Lung microvascular endothelial cell (primary cell): ENCODE measurements at places on chromosomes 13 and 19.

DNA sequence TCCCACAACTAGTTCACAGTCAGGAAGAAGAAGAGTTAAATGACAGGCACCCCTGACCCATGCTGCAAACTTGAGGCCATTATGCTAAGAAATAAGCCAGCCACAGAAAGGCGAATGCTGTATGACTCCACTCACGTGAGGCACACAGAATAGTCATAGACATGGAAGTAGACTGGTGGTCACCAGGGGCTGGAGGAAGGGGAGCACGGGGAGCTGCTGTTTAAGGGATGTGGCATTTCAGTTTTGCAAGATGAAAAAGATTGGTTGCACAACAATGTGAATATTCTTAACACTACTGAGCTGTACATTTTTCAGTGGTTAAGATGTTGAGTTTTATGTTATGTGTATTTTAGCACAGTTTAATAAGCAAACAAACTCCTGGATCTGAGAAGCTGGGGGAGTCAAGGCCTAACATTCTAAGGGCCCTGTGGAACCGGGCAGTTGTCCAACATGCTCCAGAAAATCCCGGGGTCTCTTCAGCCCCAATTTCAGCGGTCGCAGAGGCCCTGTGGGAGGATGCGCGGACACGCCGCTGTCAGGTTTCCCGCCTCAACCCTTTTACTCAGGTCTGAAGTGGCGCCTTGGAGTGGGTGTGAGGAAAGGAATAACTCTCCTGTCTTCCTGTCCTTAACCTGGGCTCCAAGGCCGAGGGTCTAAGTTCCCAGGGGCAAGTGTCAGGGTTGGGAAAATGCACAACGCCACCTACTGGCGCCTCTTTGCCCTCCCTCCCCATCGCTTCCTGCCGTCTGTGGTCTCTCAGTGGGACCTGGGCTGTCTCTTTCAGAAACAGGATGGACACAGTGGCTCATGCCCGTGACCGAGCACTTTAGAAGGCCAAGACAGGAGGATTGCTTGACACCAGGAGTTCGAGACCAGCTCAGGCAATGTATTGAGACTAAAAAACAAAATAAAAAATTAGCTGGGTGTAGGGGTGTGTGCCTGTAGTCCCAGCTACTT, 4.4 kb upstream of the TMEM272 start:
- DNase-seq, result peak; percentile 18

GRCh38 chr19:5179256-5179655, 161.4 kb downstream of the PTPRS start:
- DNase-seq, result no peak

GRCh38 chr13:47114030-47114429, 217.2 kb upstream of the HTR2A start:
- DNase-seq, result no peak

DNA sequence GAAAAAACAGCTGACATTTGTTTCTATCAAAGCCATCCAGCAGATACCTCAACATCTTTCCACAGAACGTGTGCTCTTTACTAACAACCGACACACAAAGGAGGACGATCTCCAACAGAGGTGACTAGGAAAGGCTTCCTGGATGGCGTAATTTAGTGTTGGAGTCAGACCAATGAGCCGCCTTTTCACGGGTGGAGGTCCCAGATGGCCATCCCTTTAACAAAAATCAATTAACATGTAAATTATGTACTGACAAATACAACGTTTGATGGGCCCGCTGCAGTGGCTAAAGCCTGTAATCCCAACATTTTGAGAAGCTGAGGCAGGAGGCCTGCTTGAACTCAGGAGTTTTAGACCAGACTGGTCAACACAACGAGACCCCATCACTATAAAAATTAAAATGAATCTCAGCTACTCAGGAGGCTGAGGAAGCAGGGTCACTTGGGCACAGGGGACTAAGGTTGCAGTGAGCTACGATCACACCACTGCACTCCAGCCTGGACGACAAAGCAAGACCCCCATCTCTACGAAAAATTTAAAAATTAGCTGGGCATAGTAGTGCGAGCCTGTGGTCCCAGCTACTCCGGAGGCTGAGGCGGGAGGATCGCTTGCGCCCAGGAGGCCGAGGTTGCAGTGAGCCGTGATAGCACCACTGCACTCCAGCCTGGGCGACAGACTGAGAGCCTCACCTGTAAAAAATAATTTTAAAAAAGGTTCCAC, 1.2 kb upstream of the DPY19L3 start:
- peak; percentile 52 for DNase-seq

DNA sequence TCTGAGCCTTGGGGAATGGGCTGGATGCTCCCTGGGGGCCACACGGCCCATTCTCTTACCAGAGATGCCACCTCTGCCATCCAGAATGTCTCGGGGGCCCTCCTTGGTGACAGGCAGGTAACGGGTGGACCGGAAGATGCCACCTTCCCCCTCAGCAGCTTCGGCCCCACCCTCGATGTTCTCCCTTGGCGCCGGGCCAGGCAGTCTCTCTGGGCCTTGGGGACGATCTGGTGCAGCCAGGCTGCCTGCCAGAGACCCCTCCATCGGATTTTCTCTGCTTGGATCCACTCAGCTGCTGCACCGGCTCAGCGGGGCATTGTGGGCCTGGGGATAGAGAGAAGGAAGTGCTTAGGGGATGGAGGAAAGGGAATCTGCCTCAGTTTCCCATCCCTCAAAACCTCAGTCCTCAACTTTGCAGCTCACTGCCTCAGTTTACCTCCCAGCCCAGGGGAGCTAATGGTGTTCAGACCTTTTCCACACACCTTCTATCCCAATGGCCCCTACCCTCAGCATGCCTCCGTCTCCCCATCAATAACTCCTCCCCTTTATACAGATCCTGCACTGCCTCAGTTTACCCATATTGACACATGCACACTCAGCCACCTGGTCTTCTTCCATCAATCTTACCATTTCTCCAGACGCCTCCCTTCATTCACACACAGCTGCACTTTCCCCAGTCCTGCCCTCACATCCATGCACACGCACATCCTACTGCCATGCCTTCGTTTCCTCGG, 1.5 kb downstream of the WIZ start:
- DNase-seq, result no peak

GRCh38 chr19:39846678-39847486, 703 bp upstream of the FBL start:
- DNase-seq, result no peak

DNA sequence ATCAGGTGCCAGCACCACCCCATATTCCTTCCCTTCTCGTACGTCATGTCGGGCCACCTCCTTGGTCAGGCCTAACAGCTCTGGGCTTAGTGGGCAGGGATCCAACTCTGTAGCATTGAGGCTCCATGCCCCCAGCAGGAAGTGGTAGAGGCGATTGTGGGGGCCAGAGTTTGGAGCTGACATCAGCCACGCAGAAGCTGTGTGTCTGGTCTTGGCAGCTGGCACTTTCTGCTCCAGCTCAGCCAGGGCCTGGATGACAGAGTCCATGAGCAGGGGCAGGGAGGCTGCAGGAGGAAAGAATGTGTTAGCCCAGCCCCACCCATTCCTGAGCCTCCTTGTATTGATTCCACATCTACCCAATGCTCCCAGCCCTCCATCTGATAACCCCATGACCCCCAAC, 3.0 kb downstream of the PGLYRP2 start:
- DNase-seq, result no peak

DNA sequence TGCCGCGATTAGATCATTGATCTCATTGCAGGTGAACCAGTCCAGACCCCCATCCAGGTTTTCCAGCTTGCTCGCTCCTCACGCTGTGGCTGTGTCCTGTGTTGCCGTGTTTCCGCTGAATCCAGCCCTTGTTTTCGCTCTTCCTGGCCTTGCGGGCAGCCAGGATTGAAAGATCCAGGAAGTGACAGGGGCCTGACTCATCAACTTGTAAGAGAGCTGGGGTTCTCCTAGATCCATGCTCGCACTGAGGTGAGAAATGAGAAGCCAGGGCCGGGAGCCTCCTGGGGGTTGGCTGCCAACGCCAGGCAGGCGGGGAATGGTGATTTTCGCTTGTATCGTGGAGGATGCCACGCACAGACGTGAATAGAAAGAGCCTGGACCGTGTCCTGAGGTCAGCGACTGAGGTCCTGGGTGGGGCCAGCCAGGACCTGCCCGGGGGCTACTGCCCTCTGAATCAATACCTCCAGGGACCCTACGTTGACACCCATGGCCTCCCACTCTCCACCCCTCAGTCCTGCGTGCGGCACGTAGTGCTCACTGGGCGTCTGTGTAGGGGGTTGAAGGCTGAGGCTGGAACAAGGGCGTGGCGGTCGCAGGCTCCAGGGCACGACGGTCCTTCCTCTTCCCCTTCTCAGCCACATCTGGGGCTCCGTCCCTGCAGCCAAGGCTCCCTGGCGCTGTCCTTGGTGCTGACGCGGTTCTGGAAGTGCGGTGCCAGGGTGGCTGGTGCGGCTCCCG, 7.3 kb upstream of the PTPRH start:
- peak; percentile 99 for DNase-seq

GRCh38 chr13:28620011-28620830, 38.7 kb upstream of the POMP start:
- no peak for DNase-seq

DNA sequence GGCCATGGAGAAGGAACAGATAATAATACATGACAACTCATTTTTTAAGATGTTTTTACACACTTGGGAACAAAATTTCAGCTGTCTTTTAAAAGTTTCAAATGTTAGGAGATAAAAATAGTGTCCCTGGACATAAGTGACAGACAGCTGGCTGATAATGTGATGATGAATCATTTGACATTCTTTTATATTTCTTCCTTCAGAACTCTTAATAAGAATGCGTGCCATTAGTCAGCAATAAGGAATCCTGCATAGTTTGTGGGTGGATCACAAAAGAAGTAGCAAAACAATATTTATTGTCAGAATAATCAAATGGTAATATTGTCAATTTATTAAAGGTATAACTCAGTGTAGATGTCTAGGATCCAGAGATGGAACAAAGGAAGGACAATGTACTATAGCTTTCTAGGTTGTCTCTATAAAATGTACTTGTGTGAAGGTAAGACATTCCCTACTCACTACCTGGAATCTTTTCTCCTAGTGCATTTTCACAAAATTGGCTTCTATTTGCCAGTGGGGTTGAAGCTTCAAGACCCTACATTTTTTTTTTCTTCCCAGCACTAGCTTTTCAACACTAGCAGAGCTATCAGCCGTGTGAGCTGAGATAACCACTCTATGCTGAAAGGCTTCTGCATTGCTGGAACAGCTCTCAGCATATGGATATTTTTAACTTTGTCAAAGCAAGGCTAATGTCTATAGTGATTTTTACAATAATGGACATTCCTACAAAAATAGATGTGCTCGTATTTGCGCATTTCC, 175.6 kb upstream of the SLITRK6 start:
- no peak for DNase-seq

DNA sequence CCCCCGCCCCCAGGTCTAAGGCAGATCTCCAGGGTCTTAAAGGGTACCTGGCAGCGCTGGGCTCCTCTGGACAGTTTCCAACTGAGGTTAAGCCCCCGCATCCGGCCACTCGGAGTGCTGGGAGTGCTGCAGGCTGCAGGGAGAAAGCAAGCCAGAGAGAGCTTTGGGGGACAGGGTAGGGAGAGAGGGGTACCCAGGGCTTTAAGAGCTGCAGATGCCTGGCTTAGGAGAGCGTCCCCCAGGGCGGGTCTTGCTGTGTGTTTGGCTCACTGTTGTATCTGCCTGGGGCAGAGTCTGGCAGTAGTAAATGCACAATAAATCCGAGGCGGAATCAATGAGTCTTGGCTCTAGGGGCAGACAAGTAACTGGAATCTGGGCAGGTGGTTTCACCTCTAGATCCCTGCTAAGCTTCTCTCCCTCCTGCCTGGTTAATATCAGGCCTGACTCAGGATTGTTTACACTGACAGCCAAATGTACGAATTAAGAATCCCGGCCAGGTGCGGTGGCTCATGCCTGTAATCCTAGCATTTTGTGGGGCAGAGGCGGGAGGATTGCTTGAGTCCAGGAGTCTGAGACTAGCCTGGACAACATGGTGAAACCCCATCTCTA, 798 bp upstream of the COX6B2 start:
- DNase-seq, result peak; percentile 22

DNA sequence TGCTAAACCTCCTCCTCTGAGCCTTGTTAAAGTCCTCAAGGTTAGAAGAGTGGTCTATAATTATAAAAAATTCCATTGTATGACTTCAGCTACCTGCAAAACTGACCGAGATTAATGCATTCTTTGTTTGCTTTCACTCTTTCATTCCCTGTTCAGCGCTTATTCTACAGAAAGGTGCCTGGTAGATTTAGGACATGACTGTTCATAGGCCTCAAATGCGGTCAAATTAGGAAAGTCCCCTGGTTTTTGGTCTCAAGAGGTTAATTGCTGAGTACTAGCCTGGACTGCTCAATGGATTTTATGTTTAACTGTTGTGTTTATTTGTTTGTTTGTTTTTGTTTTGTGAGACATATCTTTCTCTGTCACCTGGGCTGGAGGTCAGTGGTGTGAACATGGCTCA, 35.4 kb downstream of the KL start:
- no peak for DNase-seq

GRCh38 chr19:4639531-4640246, 373 bp downstream of the TNFAIP8L1 start:
- peak; percentile 46 for DNase-seq
